ENCODE measurements at places on chromosomes 16 and 17.

DNA sequence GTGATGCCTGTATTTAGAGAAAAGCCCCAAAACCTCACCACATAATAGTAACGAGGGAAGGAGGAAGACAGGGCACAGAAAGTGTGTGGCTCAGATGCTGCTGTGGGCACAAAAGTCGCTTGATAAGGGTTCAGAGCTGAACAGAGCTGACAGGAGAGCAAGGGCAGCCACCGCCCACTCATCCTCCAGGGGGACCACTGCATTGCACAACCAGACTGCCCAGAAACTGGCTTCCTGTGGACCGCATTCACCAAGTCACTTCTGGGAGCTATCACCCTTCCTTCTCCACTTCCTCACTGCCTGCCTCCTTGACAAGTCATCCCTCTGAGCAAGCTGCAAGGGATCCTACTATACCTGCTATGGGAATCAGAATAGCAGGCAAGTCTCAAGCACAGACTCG is 512.4 kb upstream of the CDH11 start:
- DNase-seq: no peak

GRCh38 chr16:56615353-56615752 is 7.0 kb downstream of the MT2A start:
- no peak for DNase-seq

DNA sequence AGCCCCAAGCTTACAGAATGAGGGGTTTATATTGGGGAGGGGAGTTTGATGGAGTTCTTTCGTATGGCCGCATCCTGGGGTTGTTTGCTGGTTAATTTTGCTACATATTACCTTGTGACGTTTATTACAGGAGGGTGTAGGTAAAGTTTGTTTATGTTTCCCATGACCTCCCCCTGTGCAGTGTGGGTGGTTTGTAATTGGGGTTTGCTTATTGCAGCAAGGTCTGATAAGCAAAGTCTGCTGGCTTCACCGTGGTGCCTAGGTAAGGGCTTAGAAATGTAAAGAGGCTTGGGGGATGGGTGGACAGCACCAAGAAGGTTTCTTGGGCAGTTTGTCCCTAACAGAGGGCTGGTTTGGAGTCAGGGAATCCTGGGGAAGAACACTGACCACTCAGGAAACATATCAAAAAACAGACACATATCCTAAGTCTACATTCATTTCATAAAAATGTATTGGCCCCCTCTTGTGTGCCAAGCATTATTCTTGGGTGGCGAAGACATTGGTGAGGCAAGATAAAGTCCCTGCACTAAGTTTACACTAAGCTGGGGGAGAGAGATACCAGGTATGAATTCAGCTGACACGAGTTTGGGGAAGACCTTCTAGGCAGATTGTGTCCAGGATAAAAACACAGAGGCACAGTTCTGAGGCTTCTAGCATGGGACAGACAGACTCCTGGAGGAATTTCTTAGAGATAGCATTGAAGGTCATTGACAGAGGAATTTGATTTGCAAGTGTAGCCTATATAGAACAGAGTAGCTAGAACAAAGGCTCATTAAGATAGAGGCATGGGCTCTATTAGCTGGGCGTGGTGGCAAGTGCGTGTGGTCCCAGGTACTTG is 9.5 kb downstream of the ZNF764 start:
- no peak for DNase-seq

- no peak for DNase-seq
Observed at GRCh38 chr16:66569131-66569530, 2.9 kb downstream of the CMTM1 start.

- no peak for DNase-seq
Observed at GRCh38 chr17:29734640-29735039, 111.9 kb upstream of the CORO6 start.

GRCh38 chr17:77555741-77556291 is 402.7 kb upstream of the TNRC6C start:
- no peak for DNase-seq

- no peak for DNase-seq
Observed at GRCh38 chr16:66097751-66098150, 268.7 kb upstream of the CDH5 start.

DNA sequence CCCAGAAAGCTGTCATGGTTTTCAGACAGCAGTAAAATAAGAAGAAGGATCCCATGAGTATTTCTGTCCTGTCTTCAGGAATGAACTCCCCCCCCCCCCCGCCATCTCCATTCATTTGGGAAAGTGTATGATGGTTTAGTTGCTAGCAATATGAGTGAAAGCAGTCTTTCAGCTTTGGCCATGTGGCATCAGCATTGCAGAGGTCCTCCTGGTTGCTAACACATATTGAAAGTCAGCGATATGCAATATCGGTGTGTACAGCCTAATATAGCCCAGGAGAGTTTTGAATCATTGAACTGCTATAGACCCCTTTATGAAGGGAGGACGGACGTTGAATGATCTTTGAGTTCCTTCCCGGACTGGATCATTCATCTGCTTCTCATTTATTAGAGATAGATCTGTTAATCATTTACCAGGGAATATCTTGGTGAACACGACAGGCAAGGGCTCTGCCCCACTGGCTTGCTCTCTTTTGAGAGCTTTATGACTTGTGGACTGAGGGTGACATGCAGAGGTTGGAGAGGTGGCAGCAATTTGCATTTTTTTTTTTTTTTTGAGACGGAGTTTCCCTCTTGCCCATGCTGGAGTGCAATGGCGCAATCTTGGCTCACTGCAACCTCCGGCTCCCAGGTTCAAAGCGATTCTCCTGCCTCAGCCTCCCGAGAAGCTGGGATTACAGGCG is 25.2 kb downstream of the DEF8 start:
- no peak for DNase-seq

- DNase-seq: no peak
Observed at GRCh38 chr16:85457366-85457765, 155.8 kb upstream of the GSE1 start.

DNA sequence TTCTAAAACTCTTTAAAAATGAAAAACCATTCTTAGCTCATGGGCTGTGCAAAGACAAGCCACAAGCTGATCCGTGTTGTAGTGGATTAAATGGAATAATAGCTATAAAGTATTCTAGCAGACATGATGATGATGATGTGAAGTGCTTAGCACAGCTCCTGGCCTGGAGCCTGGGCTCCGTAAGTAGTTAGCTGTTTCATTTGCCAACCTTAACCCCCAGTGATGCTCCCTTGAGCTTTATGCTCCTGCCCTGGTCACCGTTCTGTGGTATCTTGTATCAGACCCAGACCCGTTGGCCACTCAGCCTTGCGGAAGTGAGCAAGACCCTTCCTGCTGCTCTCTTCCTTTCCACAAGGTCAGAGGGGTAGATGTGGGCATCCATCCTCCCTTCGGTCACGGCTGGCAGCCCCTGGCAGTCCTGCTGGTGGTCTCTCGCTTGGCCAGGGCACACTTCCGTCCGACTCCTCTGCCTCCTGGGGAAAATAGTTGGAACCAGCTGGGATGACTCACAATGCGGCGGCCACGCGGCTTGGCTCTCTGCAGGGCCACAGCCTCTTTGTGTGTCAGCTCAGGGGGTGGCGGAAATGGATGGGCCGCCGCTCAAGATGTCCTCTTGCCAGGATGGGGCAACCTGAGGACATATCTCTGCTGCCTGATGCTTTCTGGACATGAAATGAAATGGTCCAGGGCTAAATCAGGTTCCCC is 79.1 kb downstream of the GPR139 start:
- DNase-seq: no peak

GRCh38 chr16:27867122-27868110 is 196.1 kb downstream of the GSG1L start:
- DNase-seq: no peak

GRCh38 chr17:9286434-9286833 is 265.1 kb downstream of the NTN1 start:
- no peak for DNase-seq

GRCh38 chr17:70468661-70469060 is 299.3 kb downstream of the KCNJ2 start:
- no peak for DNase-seq

DNA sequence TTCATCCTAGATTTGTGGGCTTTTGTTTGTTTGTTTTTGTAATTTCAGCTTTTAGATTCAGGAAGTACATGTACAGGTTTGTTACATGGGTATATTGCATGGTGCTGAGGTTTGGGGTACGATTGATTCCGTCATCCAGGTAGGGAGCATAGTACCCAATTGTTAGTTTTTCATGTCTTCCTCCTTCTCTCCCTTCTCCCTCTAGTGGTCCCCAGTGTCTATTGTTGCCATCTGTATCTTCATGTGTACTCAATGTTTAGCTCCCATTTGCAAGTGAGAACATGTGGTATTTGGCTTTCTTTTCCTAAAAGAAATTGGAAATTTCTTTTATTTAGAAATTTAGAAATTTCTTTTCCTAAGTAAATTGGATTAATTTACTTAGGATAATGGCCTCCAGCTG is 37.1 kb upstream of the BCAS3 start:
- no peak for DNase-seq

- no peak for DNase-seq
Observed at GRCh38 chr17:80361495-80362220, 53.3 kb upstream of the ENDOV start.

GRCh38 chr17:70071127-70071526 is 3.9 kb upstream of the KCNJ16 start:
- DNase-seq: no peak

- no peak for DNase-seq
Observed at GRCh38 chr17:35127751-35128514, 6.5 kb downstream of the FNDC8 start.

GRCh38 chr17:61205931-61206330 is 193.7 kb upstream of the TBX2 start:
- DNase-seq: no peak

DNA sequence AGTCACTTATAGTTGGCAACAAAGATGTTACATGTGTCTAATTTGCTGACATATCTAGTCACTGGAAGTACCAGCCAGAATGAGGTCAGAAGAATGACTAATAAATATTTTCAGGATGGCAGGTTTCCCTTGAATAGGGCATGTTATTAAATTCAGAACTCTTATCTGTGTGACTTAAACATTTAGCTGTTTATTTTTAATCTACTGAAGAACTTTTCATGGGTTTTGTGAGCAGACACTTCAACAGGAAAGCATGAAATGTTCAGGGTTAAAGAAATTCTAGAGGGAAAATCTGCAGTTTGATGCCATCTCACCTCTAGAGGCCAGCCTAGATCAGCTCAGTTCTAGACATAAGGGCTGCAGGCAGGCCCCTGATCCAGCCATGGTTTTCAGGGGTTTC is 13.2 kb downstream of the JPT2 start:
- DNase-seq: no peak

GRCh38 chr17:28345419-28346198 is 10.0 kb downstream of the TNFAIP1 start:
- no peak for DNase-seq

GRCh38 chr17:17380145-17380925 is 77.2 kb downstream of the NT5M start:
- DNase-seq: no peak

DNA sequence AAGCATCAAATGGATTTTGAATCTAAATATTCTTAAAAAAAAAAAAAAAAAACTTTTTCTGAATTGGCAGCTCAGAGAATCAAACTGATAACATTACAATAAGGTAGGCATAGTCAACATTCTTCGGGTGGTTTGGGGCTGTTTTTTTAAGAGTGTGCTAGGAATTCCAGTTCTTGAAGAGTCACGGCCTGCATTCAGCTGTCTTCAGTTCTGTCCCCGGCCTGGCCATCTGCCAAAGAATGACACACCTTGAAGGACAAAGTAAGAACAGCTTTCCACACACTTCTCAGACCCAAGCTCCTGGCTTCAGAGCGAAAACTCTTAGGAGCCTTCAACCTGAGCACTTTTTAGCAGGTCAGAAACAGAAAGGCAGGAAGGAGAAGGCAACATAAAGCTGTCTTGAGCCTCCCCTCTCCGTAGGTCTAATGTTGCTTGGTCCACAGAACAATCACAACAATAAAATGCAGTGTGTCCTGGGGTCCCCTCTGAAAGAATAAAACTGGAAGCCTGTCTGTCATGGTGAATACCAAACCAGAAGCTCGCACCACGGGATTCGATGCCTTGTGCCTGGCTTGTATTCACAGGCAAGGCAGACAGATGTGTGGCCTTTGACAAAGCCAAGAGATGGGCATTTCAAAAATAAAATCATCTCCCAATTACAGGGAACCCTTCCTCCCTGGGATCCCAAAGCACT is 524.4 kb upstream of the ZFHX3 start:
- no peak for DNase-seq

GRCh38 chr16:69918241-69918640 is 32.9 kb upstream of the CLEC18A start:
- no peak for DNase-seq

DNA sequence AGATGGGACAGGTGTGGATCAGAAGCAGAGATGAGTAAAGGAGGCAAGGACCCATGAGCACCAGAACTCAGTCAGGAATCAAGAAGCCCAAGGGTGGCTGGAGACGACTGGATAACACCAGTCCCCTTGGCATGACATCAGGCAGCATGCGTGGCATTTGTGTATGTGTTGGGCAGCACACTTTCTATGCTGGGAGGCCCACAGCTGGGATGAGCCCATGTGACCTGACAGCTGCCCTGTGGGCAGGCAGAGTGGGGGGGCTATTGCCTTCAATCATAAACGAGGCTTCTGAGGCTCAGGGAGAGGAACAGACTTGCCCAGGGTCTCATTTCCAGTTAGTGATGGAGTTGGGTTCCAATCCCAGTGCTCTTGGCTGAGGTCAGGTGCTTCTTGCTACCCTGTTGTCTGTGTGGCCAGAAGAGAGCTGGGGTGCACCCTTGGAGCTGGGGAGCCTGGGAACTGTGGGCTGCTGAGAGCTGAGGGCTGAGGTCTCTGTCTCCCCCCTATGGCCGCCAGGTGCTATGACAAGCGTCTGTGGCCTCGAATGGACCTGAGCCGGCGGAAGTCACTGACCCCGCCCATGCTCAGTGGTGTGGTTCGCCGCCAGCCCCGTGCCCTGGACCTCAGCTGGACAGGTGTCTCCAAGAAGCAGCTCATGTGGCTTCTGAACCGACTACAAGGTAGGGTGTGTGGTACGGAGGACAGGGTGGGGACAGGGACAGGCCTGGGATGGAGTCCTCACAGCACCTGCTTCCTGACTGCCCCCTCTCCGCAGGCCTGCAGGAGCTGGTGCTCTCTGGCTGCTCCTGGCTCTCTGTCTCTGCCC is 7.1 kb upstream of the ORAI3 start:
- DNase-seq: peak; percentile 51

- DNase-seq: no peak
Observed at GRCh38 chr16:51416926-51417325, 265.9 kb upstream of the SALL1 start.

- DNase-seq: no peak
Observed at GRCh38 chr17:39173526-39174274, 7.7 kb upstream of the ARL5C start.

DNA sequence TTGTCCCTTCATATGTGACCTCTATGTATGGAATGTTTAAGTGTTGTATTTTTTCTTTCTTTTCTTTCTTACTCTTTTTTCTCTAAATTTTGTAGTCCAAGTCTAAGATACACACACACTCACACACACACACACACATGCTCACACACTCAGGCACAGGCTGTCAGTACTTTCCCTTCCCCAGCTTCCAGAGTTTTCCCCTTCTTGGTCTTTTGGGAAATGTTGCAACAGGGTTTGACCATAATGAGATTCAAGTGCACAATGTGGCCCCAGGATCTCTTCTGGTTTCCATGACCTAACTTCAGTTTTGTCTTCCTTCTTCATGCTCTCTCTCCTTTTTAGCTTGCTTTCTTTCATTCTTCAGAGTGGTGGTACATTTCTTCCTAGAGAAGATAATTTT is 289.8 kb upstream of the FOXF1 start:
- no peak for DNase-seq

GRCh38 chr17:75619506-75620431 is 13.5 kb upstream of the SMIM5 start:
- no peak for DNase-seq

All from activated T-helper 1 cell treated with anti-CD3 and anti-CD28 coated beads, Interleukin-2, amount 50 U/mL, for 16 hours (primary cell).